ENCODE measurements at places on chromosomes 2 and 18.

DNA sequence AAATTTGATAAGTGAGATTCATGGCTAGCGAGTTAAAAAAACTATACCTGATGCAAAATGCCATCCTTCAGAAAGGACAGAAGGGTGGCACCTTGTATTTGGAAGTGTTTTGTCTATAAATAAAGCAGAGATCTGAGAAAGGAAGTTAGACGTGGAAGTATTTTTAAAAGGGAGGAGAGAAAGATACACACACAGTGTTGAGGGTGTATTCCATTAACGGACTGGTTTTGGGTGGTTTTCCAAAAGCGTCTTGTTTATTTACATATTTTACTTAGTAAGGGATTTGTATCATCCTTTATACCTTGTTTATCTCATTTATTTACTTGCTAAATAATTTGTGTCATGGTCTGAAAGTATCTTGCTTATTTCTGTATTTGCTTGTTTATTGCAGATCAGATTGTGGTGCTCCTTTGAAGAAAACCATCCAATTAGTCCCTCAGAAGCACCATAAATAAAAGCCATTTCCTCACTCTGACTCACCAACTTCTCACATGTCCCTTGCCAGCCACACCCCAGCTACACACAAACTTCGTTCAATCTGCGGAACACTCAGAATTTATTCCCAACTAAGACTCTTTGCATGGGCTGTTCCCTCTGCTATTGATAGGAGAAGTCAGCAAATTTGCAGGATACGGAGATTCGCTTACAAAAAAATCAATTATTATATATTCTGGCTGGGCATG, 90.8 kb downstream of the FAM124B start:
- DNase-seq, result no peak

- DNase-seq, result no peak
These were observed 175.7 kb upstream of the TANK start for GRCh38 chr2:160984426-160985077.

DNA sequence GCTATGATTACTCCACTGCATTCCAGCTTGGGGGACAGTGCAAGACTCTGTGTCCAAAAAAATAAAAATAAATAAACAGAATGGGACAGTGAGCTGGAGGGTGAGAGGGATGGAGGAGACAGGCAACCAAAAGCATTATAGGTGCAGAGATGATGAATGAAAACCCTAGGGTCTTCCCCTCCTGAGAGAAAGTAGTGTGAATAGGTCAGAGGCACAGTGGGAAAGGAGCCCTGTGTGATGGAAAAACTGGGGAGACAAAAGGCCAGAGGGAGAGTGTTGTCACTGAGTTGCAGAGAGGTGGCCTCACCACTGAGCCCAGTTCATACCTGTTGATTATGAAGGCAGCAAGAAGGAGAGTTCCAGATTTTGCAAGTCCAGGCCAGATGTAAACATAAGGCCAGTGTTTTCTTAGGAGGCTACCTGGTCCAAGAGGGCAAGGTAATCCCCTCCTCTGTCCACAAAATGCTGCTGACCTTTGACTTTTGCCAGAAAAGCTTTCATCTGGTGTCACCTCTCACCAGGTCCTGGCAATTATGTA, 17.6 kb upstream of the AGFG1 start:
- no peak for DNase-seq

DNA sequence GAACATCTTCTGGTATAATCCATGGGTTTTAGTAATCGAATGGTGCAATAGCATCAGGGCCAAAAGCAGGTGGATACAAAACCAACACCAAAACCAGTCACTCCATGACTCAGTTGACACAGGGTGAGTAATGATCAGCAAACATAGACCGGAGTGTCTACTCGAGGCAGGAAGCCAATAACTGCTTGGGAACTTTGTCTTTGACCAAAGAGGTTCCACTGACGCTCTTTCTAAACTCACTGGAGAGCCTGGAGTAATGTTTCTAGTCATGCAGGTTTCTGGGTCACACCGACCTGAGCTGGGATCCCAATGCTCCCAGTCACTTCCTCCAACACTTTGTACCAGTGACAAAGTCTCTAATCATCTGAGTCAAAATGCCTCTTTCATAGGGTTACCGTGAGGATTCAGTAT, 30.9 kb downstream of the MREG start:
- no peak for DNase-seq

- DNase-seq, result no peak
These were observed 179.5 kb downstream of the EIPR1 start for GRCh38 chr2:3198119-3198518.

- no peak for DNase-seq
These were observed 91.1 kb upstream of the SKOR2 start for GRCh38 chr18:47342566-47342965.

DNA sequence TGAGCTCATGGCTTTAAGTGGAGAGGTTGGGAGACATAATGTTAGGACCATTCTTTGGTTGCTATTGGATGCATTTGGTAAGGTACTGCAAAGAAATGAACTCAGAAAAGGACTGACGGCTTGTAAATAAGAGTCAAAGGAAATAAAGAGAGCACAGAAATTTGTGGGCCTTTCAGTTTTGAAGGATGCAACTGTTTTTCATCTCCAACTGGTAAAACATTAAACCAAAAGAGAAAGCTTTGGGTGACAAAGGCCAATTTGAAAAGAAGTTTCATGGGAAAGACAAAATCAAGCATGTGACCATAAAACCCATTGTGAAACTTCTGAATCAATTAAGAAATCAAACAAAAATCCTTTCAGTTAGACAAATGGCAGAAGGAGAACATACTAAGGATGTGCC, 77.8 kb upstream of the SPOPL start:
- no peak for DNase-seq

- no peak for DNase-seq
These were observed 66.3 kb upstream of the RPE start for GRCh38 chr2:209936106-209936666.

- no peak for DNase-seq
These were observed 99.0 kb downstream of the ZFP36L2 start for GRCh38 chr2:43127208-43127940.

GRCh38 chr2:67277450-67277849, 119.7 kb upstream of the ETAA1 start:
- DNase-seq, result no peak

DNA sequence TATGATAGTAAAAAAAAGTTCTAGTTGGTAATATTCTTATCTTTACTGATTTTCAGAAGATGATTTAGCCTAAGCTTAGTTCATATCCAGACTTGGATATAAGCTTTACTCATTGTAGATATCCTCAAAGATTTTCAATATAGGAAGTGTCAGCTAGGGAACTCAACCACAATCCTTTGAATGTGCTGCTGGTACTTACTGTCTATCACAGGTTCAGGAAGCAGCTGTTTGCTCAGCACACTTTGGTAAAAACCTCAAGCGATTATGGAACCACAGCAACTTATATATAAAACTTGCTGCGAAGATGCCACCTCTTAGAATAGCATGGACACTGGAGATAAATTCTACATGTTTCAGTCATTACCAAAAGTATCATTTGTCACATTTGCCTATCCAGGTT, 60.1 kb upstream of the TNFRSF11A start:
- DNase-seq, result no peak

- DNase-seq, result no peak
These were observed 311.3 kb downstream of the MYCN start for GRCh38 chr2:16251511-16252225.

DNA sequence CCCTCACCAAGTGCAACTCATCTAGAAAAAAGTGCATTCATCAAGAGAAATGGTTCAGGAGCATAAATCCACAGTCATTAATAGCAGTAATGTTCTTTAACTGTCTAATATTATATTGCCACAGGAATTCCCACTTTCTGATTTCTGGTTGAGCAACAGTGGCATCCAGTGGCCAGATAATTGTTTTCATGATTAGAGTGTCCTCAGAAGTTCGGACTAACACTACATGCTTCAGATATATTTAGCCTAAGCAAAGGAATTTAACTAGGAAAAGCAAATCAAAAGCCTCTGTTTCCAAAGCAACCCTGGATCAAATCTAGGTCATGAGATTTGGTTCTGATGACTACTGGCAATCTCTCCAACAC, 9.8 kb upstream of the ERBB4 start:
- DNase-seq, result no peak

DNA sequence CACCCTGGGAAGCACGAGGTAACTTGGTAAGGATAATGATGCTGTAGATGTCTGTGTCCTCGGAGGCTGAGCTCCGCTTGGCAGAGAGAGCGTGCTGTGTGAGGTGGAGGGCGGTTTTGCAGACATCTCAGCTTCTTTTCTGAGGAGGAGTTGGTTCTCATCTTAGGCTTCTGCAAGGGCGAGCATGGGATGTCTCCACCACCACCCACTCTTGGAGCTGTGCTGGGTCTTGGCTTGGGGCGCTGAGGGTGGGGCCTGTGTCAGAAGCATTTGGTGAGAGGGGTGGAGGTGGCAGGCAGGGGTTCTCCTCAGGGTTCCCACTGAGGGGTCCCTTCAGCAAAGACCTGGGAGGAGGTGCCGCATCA, 9.2 kb downstream of the OXER1 start:
- no peak for DNase-seq

DNA sequence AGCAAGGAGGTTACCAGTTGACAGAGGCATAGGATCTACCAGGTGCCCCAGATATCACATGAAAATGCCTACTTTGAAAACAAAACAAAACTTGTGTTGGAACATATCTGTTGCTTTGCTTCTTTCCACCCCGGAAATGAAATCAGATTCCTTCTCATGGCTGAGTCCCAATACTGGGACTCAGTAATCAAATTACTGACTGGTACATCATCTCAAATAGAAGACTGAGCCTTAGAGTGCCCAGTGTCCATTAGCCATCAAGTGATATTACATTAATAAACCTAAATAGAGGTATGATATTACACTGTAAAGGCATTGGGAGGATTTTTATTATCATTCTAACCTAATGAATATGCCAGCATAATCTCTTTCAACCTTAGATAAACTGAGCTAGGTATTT, 48.6 kb upstream of the MSTN start:
- no peak for DNase-seq

DNA sequence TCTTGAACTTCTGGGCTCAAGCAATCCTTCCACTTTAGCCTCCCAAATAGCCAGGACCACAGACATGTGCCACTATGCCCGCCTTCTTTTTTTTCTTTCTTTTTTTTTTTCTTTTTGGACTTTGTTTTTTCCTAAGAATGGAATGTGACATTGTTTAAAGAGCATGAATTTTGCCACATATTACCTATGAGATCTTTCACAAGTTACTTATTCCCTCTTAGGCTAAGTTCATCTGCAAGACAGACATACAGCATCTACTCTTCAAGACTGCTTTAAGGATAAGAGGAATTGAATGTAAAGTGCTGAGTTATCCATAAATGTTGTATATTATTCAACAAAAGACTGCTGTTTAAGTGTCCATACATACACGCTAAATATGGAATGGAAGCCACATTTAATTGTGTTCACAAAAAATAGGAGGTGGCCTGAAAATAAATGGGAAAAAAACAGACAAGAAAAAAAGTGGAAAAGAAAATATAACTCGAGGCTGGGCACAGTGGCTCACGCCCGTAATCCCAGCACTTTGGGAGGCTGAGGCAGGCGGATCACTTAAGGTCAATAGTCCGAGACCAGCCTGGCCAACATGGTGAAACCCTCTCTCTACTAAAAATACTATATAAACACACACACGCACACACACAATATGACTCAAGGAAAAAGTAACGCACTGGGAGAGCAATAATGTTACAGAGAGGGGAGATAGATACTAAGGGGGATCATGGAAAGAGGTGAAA, 3.2 kb upstream of the PPM1G start:
- no peak for DNase-seq

- no peak for DNase-seq
These were observed 60.8 kb downstream of the ST6GAL2 start for GRCh38 chr2:106825161-106825560.

DNA sequence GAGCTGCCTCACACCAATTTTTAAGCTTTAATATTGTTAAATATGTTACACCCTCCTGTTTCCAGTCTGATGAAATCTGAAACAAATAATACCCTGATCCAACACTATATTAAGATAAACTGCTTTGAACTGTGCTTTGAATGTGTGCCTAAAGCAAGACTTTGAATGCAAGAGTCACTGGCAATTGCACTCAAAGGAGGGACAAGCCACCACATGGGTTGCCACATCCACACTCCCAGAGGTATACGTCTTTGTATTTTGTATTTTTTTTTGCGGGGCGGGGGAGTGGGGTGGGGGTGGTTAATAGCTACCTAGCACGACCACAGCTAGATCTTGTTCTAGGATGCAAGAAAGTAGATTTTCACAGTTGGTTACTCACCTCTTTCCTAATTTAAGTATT, 1.8 kb upstream of the ZEB2 start:
- DNase-seq, result no peak

- DNase-seq, result no peak
These were observed 23.0 kb downstream of the BIN1 start for GRCh38 chr2:127083819-127084503.

DNA sequence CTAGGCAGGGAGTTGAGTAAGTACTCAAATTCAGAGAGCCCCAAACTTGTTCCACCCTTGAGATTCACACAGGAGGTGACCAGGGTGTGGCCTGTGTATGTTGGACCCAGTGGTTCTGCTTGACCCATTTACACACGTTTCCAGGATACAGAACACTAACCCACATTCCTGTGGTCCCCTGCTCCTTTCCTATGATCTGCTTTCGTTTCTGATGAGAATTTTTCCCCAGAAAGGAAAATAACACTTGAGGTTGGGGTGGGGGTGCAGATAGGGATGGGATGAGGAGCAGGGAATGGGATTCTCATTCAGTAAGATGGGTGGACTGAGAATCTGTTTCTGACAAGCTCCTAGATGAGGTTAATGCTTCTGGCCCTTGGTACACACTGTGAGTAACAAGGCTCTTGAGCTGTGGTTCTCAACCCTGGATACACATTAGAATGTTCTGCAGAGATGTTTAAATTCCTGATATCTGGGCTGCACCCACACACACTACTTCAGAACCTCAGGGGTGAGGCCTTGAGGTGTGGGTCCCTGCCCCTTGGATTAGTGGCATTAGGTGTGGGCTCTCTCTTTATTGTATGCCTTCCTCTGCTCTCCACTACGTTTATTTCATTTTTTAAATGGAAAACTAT, 58.4 kb downstream of the TPGS2 start:
- no peak for DNase-seq

GRCh38 chr2:69517410-69517809, 80.2 kb upstream of the NFU1 start:
- DNase-seq, result no peak
